ENCODE measurements at places on chromosomes 2 and 18.

GRCh38 chr2:147968571-147968970 lies 52.0 kb downstream of the ORC4 start:
- no peak for DNase-seq

DNA sequence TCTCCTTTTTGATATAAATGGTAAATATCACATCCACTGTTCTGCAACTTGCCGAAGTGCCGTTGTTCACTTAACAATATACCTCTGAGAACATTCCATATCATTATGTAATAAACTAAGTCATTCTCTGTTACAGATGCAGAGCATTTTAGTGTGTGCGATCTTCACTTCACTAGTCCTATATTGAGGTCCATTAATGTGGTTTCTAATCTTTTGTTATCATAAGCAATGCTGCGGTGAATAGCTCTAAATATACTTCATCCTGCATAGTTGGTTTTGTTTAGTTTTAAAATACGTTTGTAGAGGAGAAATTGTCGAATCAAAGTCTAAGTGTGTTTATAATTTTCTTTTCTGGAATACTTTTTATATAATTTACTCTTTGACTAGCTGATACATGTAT lies 280.3 kb upstream of the TRIB2 start:
- DNase-seq: peak; percentile 38

- DNase-seq: no peak
These were observed 9.8 kb upstream of the KCNIP3 start for GRCh38 chr2:95287336-95287735.

- no peak for DNase-seq
These were observed 64.5 kb upstream of the ADAM23 start for GRCh38 chr2:206378835-206379234.

- DNase-seq: peak; percentile 97
These were observed 92.7 kb downstream of the COPS8 start for GRCh38 chr2:237178396-237178795.

DNA sequence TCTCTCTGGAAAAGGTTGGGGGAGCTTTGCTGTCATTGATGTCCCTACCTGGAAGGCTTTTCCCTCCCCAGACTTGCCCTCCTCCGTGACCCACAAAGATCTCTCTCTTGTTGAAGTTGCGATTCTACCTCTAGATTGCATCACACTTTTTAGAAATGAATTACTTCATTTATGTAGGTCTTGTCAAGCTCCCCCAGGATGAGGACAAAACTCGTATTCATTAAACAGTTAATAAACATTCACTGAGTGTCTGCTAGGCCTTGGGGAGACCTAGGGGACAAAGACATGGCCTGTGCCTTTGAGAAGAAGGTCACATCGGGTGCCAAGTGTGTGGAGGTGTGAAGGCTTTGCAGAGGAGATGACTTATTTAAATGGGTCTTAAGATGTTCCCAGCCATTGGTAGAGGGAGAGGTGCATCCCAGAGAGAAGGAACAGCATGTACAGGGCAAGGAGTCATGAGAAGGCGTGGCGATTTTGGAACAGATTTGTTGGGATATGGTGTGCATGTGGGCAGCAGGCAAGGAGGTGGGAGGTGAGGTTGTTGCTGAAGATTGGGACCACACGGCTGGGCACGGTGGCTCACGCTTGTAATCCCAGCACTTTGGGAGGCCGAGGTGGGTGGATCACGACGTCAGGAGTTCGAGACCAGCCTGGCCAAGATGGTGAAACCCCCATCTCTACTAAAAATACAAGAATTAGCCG lies 9.8 kb upstream of the YWHAQ start:
- no peak for DNase-seq
